ENCODE measurements at places on chromosomes 3 and 15.
A peak's percentile ranks its signal among the peaks of the same experiment; 100 is the strongest.

DNA sequence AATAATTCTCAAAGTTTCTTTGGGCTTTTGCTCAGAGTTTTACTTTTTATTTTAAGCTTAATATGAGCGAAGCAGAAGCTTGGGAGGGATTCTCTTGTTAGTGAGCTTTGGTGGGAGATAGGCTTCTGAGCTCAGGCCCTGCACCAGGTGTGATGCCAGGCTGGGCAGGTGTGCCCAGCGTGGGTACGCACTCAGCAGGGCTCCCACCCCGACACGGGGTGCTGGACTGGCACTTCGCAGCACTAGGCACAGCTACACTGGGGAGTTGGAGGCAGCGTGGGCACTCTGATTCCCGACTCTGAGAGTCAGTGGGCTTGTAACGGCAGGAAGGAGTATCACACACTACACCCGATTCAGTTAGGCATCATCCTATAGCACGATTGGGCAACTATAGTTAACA lies 244.0 kb downstream of the KLF13 start:
- DNase-seq: no peak

GRCh38 chr15:33204926-33205325 lies 10.4 kb upstream of the FMN1 start:
- no peak for DNase-seq

- DNase-seq: peak; percentile 9
Observed at GRCh38 chr3:160929595-160929994, 173.6 kb downstream of the PPM1L start.

GRCh38 chr3:122787872-122788271 lies 5.8 kb downstream of the HSPBAP1 start:
- DNase-seq: no peak

DNA sequence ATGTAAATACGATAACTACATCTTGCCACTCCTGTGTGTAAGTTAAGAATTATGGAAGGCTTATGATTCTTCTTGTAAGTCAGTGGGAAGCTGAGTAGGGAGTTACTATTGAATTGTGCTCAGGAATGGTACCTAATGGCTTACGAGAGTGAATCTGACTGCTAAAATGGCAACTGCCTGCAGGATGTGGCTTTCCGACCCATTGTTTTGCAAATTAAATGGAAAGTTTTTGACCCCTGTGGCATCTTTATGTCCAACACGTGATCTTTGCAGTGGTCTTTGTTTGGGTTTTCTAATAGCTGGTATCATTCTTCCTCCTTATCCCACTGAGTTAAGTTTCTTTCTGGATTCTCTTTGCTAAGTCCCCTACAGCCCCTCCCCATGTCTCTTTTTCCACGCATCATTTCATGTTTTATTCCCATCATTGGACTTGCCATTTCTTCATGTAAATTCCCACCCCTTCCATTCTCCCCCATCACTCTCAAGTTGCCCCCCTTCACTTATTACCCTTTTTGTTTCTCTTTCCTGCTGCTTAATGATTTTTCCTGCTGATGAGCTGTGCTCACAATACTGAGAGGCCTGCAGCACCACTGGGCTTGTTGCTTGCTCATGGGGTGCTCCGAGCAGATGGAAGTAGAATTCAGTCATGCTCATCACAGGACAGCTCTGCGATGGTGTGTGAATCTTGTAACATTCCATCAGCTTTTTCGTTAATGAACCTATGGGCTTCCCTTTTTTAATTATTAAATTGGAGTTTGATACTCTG lies 428.2 kb upstream of the IL12A start:
- no peak for DNase-seq

DNA sequence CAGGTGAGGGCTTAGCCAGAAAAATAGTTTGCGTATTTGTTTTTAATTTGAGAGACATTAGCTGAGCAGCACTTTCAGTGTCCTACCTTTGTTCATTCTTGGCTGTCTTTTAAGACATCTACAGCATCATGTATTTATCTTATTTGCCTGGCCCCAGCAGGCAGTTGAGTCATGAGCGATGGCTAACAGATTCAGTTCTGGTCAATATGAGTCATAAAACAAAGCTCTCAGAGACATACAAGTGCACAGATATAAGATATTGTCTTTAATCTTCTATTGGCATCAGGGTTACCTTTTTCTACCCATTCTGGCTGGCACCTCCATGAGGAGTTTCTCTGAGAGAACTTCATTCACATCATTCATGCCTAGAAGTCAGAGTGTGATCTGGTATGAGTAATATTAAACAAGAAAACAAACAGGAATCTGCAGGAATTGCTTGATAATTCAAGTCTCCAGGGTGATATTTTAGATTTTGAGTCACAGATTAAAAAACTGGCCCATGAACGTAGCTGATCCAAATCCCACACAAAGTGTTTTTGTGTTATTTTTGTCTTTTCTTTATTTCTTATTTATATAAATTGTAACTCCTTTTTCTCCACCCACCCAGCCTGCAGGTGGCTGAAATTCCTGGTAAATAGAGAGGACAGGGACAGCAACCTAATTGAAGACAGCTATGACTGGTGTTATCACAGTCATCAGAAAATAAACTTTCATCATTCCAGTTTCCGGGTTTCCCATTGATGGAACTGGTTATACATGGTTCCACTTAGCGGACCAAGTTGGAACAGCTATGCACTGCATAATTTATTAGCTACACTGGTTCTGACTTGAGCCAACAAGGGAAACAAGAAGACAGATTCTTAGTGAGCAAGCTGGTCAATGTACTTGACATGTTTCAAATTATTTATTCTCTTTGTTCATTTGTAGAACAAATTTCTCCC lies 47.3 kb downstream of the PLSCR2 start:
- DNase-seq: peak; percentile 76

DNA sequence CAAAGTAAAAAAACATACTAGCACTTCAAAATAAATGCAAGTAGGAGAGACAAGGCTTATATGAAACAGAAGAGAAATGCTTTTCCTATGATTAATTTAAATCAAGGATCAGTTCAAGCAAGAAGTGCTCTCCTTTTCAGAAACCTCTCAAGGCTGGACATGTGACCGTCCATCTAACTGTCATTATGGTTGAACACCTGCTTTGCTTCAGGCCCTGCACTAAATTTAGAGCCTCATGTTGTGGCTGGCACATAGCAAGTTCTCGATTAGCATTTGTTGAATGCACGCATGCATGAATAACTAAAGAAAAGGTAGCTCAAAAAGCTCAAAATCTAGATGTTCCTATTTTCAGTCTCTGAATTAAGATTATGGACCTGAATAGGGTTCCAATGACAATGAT lies 82.0 kb downstream of the SV2B start:
- no peak for DNase-seq

- DNase-seq: no peak
Observed at GRCh38 chr15:83090465-83090864, 17.0 kb upstream of the TM6SF1 start.

DNA sequence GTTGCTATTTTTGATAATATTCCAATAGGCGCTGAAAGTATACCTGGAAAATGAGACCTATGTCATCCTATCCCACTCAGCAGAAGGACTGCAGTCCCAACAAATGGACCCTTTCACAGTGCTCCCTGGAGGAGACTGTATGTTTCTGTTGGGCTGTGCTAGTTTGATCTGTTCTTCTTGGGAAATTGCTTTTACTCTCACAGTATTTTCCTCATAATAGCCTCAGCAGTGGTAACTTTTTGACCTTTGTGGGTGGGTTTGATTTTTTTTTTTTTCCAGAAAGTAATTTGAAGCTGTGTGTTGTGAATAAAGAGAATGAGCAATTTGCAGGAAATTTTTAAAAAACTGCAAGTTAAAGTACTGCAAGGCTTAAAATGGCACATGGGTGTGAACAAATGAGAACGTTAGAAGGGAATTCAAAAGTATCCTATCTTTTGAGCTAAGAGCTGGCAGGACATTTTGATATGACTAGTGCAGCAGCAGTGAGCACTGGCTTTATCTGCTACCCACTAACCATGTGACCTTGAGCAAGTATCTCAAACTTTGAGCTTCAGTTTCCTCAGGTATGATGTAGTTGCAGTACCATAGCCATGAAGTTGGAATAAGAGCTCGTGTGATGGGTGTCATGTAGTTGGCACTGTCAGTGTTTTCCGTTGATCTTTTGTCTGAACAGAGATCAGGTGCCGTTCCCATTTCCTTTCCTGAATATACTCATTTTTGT lies 118.4 kb downstream of the ATG7 start:
- peak; percentile 8 for DNase-seq

- DNase-seq: no peak
Observed at GRCh38 chr3:173945806-173946205, 548.3 kb downstream of the NLGN1 start.

DNA sequence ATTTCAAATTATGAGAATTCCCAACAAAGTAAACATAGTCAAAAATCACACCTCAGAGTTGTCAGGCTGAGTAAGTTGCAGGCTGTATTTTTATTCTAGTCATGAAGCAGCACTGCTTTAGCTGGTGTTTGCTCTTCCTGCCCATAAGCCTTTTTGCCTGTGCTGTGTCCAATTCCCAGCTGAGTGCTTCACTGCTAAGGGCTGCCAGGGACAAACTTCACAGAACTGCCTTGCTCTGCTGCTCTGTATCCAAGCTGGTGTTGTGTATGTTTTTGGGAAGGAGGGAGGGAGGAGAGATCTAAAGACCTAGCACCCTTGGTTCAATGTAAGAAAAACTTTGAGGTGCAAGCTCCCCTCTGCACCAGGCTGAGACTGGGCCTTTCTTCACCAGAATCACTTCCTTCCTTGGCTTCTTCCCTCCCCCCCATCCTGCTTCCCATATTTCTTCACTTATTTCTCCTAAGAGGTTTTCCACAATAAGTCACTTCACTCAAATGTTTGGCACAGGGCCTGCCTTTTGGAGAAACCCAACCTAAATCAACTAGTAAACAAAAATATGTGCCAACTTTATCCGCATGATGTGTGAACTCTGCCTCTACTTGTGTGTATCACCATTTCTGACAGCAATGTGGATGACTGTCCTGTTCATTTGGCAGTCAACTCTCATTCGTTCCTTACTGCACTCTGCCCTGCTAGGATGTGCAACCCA lies 156.1 kb downstream of the TBL1XR1 start:
- DNase-seq: peak; percentile 39

GRCh38 chr3:176941689-176942088 lies 255.6 kb downstream of the TBL1XR1 start:
- DNase-seq: no peak

- DNase-seq: peak; percentile 12
Observed at GRCh38 chr3:129417326-129417725, 11.1 kb downstream of the EFCAB12 start.

GRCh38 chr3:12611117-12611516 lies 52.8 kb downstream of the RAF1 start:
- DNase-seq: no peak

- DNase-seq: no peak
Observed at GRCh38 chr3:192082730-192083660, 622.0 kb downstream of the PYDC2 start.

DNA sequence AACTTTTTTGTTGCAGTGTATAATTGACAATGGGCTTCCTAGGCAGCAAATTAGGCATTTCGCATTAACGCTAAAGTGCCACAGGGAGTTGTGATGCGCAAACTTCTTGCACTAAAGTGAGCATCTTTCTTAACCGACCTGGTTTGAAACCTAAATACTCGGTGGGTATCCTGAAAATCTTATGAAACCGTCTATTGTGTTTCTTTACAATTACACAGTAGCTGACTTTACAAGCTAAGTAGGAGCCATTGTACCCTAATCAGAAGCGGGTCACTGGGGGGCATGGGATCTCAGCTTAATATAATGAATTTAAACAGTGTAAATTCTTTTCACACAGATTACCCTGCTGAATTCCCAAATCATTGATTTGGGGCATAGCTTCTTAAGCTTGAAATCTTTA lies 328.0 kb downstream of the KCNH8 start:
- no peak for DNase-seq

- no peak for DNase-seq
Observed at GRCh38 chr3:154085799-154086198, 35.4 kb upstream of the ARHGEF26 start.

- peak; percentile 81 for DNase-seq
Observed at GRCh38 chr15:59180945-59181600, 25.6 kb upstream of the LDHAL6B start.

DNA sequence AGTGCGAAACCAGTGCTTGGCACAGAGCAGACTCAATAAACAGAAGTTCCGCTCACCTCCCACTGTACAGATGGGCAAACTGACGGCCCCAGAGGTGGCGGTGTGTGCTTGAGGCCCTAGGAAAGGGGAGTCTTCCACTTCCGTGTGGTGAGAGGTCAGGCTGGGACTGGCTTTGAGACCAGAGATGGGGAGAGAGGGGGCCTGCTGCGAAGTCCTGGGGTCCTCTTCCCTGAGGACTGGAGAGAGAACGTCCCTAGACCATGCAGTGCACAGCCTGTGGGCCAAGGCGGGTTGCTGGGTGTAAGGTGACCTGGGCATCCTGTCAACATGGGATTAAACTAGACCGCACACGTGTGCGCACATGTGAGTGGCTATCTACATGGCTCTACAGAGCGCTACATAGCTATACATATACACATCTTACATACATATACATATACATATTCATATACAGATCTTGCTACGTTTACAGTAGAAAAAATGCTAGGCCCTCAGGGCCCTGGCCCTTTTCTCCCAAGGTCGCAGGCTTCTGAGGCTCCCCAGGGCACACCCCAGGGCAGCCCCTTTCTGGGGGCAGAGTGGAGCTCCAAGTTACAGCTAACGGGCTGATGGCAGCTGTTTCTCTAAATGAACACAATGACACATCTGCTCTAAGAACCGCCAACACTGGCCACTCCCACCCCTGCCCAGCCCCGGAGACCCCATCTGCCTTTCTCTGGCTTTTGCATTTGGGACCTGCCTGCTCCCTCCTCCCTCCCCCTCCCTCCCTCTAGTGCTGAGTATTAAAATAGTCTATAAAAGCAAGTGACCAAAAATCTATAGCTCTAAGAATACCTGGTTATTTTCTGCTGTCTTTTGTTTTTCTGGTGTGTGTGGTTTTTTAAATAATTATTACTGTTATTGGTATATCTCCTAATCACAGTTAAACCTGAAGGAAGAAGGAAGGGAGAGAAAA lies 47.0 kb downstream of the HCN4 start:
- no peak for DNase-seq

- DNase-seq: no peak
Observed at GRCh38 chr3:41118461-41119390, 80.6 kb upstream of the CTNNB1 start.

DNA sequence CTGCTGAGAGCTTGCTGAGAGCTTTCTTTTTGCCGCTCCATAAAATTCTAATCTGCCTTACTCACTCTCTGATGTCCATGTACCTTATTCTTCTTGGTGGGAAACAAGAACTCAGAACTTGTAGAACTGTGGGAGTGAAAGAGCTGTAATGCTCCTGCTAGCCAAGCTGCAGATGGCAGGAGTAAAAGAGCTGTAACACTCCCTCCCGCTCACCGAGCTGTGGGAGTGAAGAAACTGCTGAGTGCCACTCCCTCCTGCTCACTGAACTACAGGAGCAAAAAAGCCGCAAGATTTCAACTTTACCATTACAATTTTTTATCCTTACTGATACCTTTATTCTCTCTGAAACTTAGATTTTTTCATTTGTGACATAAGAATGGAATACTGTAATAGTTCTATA lies 199.1 kb downstream of the SI start:
- DNase-seq: no peak

DNA sequence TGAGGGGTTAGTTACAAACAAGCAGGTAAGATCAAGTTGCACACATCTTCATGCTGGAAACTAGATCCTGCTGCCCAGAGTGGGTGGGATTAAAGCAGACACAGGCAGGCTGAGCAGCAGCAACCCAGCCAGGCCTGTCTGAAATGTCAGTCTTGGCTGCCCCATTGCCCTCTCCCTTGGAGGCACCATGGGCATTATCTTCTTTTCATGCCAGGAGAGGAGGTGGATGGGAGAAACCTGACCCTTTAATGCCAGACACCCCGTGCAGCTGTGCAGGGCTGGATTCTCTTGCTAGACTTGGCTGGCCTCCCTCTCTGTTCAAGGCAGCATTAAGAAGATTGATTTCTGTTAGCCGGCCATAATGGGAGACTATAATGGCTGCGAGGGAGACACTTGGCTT lies 23.0 kb upstream of the EPHB1 start:
- DNase-seq: no peak

- peak; percentile 71 for DNase-seq
Observed at GRCh38 chr3:14780927-14781507, 37.7 kb upstream of the FGD5 start.

All from GM23248 (cell line).